ENCODE measurements at places on chromosomes 5 and 9.

GRCh38 chr5:80653502-80653901 lies 950 bp upstream of the MSH3 start:
- peak; percentile 82 for DNase-seq

DNA sequence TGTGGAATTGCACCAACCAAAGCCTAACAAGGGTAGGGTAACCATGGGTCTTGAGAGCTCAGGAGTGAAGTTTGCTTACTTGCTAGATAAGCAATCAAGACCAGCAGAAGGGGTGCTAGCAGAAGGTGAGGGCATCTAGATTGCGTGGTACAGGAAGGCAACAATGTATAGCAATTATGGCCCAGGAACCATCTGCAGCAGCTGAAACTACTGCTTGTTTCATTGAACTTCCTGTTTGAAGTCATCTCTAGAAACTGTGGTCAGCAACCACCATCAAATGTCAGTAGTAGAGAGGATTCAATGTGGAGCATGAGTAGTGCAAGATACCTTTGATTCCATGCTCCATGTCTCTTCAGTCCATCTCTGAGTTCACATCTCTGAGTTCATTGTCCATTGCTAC lies 462.1 kb upstream of the GRAMD2B start:
- no peak for DNase-seq

GRCh38 chr9:128057724-128058409 lies 9.3 kb downstream of the NAIF1 start:
- no peak for DNase-seq

- DNase-seq: no peak
These were observed 123.1 kb downstream of the LIFR start for GRCh38 chr5:38433160-38433861.

- DNase-seq: no peak
These were observed 47.3 kb downstream of the PFDN1 start for GRCh38 chr5:140255460-140256157.

- no peak for DNase-seq
These were observed 12.4 kb upstream of the IL17B start for GRCh38 chr5:149391524-149391923.

- no peak for DNase-seq
These were observed 40.3 kb downstream of the UBTD2 start for GRCh38 chr5:172243302-172243701.

GRCh38 chr5:60519372-60519771 lies 180.6 kb downstream of the DEPDC1B start:
- DNase-seq: no peak

DNA sequence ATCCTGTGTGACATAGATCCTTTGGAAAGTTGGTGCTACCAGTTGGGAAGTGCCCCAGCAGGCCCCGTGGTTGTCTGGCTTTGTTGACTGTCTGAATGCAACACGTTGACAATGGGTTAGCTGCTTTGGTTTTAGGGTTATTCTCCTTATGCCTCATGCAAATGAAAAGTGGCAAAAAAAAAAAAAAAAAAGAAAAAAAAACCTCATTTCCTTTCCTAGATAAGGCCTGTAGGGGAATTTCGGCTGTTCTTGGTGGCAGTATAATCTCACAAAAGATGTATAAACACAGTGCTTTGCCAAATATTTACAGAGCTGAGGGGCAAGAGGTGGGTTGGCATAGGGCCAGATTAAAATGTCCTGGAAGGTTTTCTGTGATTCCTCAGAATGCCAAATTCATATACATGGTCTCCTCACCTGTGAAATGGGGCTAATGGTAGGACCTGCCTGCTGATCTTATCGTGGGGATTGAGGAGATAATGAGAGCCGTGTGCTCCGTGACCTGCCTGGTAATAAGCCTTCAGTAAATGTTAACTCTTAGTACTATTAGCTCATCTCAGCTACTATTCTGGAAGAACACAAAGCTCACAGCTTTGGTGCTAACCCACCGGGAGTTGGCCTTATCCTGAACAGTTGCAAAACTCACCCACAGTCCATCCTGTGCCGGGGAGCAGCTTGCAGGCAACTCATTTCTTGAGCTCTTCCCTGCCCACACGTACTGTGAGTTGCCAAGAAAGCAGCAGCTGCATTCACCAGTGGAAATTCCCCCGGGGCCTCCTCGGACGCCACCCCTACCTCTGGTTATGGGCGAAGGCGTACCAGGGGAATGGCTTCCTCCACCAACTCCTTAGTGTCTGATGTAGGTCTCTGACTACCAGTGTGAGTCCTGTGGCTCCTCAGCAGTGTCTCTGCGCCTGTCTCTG lies 220.3 kb downstream of the NR3C1 start:
- DNase-seq: no peak

- no peak for DNase-seq
These were observed 34.6 kb downstream of the TNFAIP8 start for GRCh38 chr5:119390404-119390803.

DNA sequence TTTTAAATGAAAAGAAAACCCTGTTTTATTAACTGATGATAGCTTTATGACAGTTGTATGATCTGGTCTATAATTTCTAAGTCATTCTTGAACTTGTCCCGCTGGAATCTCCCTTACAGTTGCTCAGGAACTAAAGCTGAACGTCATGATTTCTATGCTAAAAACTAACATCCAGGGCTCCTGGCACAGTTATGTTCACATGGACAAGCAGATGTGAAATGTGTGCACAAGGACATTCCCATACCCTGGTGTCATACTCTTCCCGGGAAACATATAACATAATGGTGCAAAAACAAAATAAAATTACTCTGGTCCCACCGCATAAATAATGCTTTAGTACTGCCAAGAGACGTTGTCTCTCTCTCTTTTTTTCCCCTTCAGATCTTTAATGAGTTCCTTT lies 134.9 kb downstream of the PRDM6 start:
- no peak for DNase-seq

DNA sequence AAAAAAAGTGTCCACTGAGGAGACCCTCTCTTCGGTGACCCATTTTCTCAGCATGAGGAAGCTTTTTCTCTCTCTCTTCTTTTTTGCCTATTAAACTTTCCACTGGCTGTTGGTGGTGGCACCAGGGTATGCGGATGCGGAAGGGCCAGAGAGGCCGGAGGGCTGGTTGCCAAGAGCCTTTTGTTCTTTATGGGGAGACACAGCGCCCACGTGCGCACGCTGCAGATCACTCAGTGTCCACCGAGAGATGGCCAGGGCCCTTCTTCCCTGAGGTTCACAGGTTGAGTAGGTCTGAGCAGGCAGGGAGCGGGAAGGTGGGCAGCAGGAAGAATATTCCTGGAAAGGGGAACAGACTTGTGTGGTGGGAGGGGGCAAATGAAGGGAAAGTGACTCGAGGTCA lies 69.1 kb downstream of the STK10 start:
- no peak for DNase-seq

DNA sequence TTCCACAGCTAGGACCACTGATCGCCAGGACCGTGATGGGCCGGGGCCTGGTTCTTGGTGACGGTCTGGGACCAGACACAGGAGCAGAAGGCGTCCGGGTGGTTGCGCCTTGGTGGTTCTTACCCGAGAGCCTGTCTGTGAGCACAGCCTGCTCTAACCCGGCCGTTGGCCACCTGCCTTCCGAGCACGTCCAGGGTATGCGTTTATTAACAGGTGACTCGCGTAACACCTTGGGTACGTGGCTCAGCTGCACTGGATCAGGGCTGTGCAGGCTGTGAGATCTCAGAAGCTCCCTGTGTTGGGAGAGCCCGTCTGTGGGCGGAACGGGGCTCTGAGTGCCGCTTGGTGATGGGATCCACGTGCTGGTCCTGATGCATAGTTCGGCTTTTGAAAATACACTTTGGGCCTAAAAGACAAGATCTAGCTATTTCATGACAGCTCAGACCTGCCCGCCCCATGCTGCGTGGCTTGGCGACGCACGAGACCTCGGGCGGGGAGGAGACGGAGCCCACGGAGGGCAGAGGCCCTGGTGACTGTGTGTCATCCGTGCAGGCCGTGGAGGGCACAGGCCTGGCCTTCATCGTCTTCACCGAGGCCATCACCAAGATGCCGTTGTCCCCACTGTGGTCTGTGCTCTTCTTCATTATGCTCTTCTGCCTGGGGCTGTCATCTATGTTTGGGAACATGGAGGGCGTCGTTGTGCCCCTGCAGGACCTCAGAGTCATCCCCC lies 6.7 kb upstream of the SLC6A18 start:
- DNase-seq: no peak

DNA sequence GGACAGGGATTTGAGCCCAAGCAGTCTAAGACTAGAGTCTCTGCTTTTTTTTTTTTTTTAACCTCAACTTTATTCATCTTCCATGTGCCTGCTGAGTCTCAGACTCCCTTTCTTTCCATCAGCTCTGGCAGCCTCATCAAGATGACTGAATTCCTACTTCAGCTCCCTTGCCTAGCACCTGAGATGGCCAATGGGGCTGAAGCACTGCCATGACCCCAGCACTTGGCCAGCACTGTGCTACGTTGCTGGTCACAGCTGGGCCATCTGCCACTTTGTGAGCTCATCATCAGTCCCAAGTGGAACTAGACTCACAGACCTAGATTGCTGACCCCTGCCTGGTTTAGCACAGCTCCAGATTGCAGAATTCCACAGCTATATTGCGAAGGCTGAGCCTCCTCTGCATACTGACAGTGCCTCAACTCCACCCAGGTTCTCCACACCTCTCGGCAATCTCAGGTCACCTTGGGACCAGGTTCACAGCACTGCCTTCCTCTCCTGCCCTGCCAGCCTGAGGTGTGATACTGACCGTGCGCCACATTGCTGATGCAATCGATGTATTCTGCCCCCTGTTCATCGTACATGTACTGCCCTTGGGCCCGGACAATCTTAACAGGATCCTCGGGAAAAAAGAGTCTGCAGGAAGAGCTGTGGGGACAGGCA lies 1.6 kb downstream of the PHYKPL start:
- DNase-seq: no peak

DNA sequence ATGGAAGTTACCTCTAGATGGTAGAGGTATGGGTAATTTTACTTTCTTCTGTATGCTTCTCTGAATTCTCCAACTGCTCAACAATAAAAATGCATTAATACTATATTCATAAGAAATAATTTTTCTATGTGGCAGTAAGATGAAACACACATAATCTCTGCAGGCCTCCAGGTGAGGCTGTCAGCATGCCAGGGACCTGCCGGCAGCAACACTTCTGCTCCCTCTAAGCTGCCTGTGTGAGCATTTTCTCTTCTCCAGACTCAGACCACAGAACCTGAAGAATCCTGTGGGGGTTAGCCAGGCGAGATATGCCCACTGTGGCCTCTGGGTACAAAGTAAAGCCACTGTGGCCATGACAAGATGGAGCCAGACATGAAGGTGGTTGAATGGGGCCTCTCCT lies 316.3 kb downstream of the EBF1 start:
- no peak for DNase-seq

DNA sequence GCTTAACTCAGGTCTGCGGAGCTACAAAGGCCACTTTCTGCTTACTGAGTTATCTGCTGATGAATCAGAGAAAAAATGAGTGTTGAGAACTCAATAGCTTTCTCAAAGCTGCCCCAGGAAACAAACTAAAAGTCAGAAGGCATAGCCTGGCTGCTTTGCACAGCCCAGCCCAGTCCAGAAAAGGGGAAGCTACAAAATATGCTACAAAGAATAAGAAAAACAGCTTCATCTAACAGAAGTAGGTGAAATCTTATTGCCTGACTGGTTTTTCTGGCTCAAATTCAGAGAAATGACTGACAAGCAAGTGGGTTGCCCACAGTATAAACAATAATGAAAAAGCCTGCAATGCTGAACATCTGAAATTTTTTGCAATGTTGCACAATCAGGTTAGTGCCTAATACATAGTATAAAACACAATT lies 156.2 kb downstream of the PPP2R2B start:
- DNase-seq: peak; percentile 2

GRCh38 chr5:132019857-132020555 lies 8.5 kb upstream of the ACSL6 start:
- DNase-seq: no peak

DNA sequence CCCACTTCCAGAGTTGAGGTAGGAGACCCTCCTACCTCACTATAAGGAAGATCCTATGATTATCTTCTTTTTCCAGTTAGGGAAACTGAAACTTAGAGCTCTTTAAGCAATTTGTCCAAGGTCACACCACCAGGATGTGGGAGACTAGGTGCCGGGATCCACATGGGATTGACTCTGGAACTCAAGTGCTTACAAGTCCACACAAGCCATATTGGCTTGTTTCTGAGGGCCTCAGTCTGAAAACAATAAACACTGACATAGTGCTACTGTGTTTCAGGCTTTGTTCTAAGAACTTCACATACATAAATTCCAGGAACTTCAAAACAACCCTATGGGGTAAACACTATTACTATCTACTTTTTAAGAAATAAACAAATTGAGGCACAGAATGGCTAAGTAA lies 481.3 kb downstream of the ZSWIM6 start:
- no peak for DNase-seq

DNA sequence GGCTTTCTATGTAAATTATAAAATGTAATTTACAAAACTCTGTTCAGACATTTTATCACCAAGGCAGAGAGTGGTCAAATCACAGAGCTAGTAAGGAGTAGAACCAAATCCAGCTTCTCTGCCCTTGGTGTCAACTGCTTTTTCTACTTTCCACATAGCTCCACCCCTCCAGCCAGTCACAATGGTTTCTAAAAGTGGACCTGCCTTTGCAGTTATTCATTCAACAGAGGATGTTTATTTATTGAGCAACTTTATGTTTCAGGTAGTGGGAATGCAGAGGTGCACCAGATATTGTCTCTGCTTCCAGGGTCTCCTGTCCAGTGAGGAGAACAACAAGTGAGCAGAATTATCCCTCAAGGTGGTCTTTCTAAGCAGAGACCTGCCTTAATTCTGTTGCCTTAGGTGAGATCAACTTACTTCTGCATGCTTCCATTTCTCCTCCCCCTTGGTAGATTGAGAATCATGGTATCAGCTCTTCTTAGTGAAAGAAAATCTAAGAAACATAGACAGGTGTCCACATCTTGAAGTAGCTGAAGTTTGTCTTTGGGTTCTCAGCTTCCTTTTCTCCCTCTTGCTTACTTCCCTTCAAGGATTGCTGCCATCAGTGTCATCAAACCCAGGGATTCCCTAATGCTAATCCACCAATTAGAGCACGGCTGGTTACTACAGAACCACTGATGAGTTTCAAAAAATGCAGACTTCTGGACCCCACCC lies 17.2 kb upstream of the PDCD1LG2 start:
- DNase-seq: no peak

DNA sequence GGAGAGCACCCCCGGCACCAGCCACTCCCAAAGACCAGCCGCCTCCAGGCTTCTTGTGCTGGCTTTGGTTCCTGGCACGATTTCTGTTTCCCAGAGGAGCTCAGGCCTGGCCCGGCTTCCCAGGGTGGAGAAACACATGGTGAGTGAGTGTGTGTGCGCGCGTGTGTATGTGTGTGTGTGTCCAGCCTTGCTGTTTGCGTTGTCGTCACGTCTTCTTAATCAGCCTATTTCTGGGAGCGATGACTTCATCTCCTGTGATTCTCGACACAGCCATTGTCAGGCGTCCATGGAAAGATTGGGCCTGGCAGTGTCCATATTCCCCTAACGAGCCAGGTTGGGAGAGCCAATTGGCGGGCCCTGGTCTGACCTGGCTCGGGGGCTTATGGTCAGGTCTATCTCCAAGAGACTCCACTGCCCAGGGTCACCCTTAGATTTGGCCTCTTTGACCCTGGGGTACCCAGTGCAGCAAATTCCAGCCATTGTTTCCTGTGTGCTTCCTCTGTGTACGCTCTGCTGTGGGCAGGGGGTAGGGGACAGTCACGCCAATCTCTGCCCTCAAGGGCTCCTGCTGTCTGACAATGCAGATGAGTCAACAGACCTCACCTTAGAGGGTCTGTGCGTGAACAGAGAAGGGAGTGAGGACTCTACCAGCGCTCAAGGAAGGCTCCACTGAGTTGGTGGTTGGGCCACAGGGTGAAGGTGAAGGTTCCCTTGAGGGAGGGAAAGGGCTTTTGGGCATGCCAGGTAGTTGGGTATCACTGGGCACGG lies 73.8 kb downstream of the DAB2IP start:
- no peak for DNase-seq

GRCh38 chr5:58491216-58491892 lies at the start of gene GAPT:
Gene GAPT, plus strand, starts transcription at chr5:58491435. Its CDS starts 3,102 bp downstream, at chr5:58494537.
- peak; percentile 81 for DNase-seq

All from hematopoietic multipotent progenitor cell treated with erythropoietin and hydrocortisone succinate and interleukin-3 and kit ligand, for 6 days (in vitro differentiated cells).